ENCODE measurements at places on chromosomes 2 and 18.
A peak's percentile ranks its signal among the peaks of the same experiment; 100 is the strongest.

GRCh38 chr2:6841537-6842287 is 24.0 kb downstream of the CMPK2 start:
- no peak for DNase-seq

- no peak for DNase-seq
Measured at GRCh38 chr2:235041221-235041917, 89.6 kb downstream of the SH3BP4 start.

DNA sequence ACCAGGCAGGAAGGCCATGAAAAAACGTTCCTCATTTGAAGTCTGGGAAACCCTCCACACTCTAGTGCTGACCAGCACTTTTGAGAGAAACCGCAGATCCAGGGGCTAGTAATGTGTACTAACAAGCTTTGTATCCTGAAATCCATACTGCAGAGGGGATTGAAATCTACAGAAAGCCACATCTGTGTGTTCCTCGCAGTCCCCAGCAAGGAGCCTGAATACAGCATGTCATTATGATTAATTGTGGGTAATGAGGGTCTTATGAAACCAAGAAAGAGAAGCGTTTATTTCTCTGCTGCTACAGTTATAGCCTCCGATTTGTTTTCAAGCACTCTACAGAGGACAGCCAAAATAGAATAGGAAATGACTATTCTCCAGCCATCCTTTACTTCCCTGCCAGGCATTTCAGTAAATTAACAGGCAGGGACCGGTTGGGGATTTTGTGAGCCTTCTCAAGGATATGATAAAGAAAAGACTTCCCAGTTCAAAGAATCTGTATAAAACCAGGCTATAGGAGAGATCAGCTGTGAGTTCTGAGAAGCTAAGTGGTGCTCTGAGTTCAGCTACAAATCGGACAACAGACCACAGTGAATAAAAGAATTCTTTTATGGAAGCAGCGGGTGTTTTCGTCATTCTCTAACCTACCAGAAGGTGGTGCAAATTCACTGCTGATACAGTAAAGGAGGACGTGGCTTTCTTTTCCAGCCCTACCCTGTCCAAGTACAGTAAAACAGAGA is 133.4 kb downstream of the INSIG2 start:
- peak; percentile 78 for DNase-seq

- no peak for DNase-seq
Measured at GRCh38 chr2:25230948-25231311, 62.5 kb upstream of the POMC start.

GRCh38 chr2:23719716-23720115 is 207.2 kb downstream of the ATAD2B start:
- DNase-seq = no peak

GRCh38 chr18:8988260-8988871 is 114.1 kb upstream of the NDUFV2 start:
- peak; percentile 66 for DNase-seq

DNA sequence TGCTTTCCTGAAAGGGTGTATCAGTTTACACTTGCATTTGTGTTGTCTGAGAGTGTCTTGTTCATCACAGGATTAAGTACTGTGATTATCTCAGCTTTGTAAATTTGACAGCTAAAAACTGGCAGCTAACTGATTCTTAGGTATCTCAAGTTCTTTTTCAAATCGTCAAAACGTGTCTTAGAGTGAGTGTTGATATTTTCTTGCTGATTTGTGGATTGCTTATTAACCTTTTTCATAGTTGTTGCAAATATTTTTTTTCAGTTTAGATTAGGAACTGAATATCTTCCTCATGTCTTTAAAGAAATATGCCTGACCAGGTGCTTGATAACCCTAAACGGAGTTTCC is 41.9 kb downstream of the LRRFIP1 start:
- no peak for DNase-seq

DNA sequence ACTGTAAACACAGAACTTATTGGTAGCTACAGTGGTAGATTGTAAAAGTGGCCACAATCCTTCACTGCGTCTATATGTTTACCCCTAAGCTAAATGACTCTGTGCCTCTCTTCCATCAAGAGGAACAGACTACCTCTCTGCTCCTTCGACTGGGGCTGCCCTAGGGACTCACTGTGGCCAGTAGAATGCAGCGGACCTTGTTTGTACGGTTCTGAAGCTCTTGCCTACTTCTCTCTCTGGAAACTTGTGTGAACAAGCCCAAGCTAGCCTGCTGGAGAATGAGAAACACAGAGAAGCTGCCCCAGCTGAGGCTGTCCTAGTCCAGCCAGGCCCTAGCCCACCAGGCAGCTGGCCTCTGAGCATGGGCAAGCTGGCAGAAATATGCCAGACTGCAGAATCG is 140.8 kb upstream of the SLC1A4 start:
- no peak for DNase-seq

DNA sequence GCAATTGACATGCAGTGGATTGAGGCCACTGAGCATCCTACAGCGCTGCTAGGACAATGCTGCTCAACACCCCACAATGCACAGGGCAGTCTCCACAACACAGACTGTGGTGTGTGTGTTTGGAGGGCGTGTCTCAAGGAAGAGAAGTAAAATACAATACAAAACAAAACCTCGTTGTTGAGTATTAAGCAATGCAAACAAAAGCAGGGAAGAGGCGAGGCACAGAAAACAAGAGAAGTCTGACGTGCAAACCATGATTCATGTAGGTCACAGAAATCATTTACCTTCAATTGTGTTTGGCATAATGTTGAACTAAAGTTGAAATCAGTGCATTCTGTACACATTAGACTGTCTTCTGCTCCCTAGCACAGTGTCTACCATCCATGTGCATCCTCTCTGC is 260.9 kb downstream of the PHLPP1 start:
- no peak for DNase-seq

- DNase-seq = no peak
Measured at GRCh38 chr2:86769838-86770237, 20.9 kb downstream of the CD8A start.

DNA sequence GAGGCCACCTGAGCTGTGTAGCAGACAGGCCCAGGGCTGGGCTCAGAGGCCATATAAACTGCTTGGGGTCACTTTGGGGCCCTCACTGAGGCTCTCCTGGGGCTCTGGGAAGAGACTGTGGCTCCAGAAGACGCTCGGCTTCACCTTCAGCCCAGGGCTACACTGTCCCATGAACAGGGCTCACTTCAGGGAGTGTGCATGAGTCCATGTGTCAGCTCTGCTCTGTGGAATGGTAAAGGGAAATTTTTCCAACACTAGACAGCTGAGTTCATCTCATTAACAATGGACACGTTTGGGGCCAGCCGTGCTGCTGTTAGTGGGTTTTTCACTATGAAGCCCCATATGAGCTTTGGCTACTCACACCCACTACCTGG is 65.4 kb upstream of the TFCP2L1 start:
- no peak for DNase-seq

GRCh38 chr2:181724662-181725061 is 44.3 kb upstream of the NEUROD1 start:
- no peak for DNase-seq

GRCh38 chr2:64819361-64819760 is 165.6 kb upstream of the SERTAD2 start:
- DNase-seq = no peak

- peak; percentile 64 for DNase-seq
Measured at GRCh38 chr2:120174963-120175581, 48.1 kb downstream of the TMEM185B start.

DNA sequence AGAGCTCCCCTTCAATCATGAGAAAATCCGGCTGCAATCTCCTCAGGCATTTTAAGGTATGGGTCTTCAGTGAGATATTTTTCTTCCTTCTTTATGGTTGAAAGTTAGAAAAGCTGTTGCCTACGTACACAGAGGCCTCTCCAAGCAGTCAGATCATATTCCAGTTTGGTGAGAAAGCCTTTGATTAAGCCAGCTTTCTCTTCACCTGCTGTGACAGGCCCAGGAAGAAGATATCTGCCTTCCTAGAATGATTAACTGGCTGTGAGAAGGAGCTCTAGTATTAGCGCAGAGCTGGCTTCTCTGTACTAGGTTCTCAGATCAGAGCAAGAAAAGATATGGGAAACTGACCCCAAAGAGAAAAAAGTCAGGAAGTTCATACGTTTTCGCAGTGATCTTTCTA is 585.0 kb upstream of the CHAC2 start:
- DNase-seq = no peak

- peak; percentile 42 for DNase-seq
Measured at GRCh38 chr2:177359836-177360595, 32.6 kb upstream of the AGPS start.

- DNase-seq = no peak
Measured at GRCh38 chr2:157874348-157874747, 1.8 kb downstream of the ACVR1 start.

- no peak for DNase-seq
Measured at GRCh38 chr2:49028101-49028500, 126.2 kb downstream of the FSHR start.

DNA sequence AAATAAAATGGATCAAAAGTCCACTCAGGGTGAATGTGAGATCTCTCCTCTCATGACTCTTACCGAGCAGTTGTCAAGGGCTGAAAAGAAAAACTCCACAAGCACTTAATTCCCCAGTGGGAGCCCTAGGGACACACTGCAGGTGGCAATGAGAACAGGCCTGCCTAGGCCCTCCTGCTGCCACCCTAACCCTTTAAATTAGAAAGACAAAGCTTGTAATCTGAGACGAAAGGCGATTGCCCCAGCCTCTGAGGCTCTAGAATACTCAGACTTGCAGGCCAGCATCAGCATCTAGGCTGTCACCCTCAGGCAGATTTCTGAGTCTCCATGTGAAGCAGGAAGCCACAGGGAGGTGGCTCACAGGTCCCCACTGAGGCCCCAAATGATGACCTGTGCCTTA is 457.0 kb upstream of the MYT1L start:
- no peak for DNase-seq

DNA sequence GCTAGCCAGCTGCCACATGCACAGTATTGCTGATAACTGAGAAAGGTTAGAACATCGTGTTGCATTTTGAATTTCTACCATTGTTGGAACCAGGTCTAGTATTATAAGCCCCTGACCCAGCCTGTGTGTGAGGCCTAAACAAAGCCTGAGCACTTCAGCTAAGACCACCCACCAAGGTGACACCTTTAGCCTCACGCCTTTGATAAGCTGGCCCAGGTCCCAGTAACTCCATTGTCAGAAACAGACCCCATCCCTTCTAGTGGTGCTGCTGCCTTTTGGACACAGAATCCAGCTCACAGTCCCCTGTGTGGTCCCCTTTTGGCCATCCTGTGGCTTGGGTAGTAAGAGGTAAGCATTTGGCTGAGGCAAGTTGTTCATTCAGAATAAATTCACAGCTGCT is 1.6 kb downstream of the ELMOD3 start:
- DNase-seq = no peak

- DNase-seq = no peak
Measured at GRCh38 chr18:568731-569130, 11.4 kb upstream of the CETN1 start.

- DNase-seq = no peak
Measured at GRCh38 chr18:33355263-33355662, 85.3 kb downstream of the CCDC178 start.

- DNase-seq = no peak
Measured at GRCh38 chr2:26136451-26136850, 36.4 kb upstream of the GAREM2 start.

- no peak for DNase-seq
Measured at GRCh38 chr2:73984922-73985307, 205 bp downstream of the TET3 start.

- peak; percentile 19 for DNase-seq
Measured at GRCh38 chr2:174632841-174633622, 35.4 kb upstream of the WIPF1 start.

DNA sequence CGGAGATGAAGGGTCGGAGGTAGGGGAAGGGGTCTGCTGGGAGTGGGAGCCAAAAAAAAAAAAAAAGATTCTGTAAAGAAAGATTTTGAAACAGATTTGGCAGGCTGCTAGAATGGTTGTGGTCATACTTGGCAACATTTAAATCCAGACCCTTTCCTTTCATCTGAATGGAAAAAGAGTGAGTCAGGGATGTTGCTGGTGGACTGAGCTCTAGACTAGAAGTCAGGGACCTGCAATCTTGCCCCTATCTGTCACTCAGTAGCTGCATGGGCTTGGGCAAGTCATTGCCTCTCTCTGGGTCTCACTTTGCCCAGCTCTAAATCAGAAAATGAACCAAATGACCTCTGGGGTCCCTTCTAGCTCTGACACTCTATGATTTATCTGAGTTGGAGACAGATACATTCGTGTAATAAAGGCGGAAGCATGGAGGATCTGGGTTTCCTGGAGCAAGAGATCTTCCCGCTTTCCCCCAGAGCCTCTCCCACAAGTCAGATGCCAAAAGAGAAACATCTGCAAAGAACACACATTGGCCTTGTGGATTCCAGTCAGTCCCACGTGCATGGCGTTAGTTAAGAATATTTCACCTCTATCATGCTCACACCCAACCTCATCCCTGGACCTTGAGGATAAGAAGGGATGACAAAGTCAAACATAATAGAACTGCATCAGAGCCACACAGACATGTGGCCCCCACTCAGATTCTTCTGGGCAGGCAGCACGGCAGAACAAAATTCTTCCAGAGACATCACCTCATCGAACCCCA is 58.5 kb downstream of the ADD2 start:
- peak; percentile 71 for DNase-seq

- no peak for DNase-seq
Measured at GRCh38 chr2:136351684-136352083, 233.7 kb upstream of the CXCR4 start.

DNA sequence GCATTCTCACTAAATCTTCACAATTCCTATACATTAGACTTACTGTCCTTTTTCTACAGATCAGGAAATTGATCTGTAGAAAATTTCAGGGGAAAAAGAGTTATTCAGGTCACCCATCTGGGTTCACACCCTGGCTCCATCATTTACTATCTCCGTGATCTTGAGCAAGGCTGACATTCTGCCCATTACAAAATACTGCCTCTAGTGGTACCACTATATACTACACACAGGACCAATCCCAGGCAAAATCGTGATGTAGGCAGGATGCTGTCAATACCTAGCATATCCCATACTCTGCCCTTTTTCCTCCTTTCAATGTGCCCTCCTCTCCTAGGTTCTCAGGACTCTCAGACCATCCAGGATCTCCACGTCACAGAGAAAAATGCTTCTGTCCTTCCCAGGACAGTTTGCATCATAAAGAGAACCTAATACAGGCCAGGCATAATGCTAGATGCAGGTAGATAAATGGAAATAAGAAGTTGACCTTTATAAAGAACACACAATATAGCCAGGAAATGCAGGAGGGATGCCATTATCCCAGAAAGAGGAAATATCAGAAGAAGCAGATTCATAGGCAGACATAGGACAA is 101.9 kb downstream of the CDH20 start:
- peak; percentile 2 for DNase-seq

- no peak for DNase-seq
Measured at GRCh38 chr2:230946429-230947234, 21.6 kb upstream of the GPR55 start.

- peak; percentile 90 for DNase-seq
Measured at GRCh38 chr2:238636269-238637073, 209.7 kb downstream of the ASB1 start.

GRCh38 chr2:72627083-72627482 is 198.8 kb downstream of the EXOC6B start:
- no peak for DNase-seq
